Lower lobe of right lung (tissue), 2 donors: ENCODE measurements at places on chromosomes 4 and X. TPM values are rescaled to one million over a fixed set of nuclear protein-coding genes. Genes with fewer than 3 reads are reported as not detected.

The MAGEA11 gene
- total RNA-seq: not detected

The SMIM43 gene
- total RNA-seq: 0.18 TPM

The QDPR gene
- 38.5 TPM for total RNA-seq

The RENBP gene
- 57.0 TPM for total RNA-seq

The PLK4 gene
- total RNA-seq: 2.0 TPM

The CT45A10 gene
- total RNA-seq: not detected

DNA sequence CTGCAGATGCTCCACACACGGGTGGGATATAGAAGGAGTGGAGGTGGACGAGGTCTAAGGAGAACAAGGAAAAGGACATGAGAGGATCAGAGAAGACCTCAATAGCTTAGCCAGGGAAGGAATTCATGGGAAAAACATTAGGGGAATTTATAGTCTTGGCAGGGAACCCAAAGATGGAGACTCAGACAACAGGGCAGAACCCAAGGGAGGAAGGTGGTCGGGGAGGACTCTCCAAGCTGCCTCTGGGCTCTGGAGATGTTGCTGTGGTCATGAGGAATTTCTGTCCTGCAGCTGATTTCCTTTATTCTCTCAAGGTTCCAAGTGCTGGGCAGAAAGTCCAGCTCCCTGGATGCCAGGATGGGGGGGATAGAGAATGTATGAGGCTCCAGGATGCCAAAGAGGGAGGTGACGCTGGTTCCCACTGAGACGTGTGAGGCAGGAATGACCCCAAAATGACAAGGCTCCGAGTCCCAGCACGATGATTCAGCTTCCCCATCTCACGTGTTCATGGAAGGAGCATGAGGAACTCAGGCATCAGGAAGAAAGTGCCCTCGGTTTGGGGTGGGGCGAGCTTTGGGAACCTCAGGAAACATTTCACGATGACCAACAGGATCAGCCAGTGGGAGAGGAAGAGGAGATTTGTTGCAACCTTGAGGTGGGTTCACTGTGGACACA lies 57.0 kb upstream of the PPP2R3B start:
- DNase-seq: no peak
- no peak overlapping the region for H3K27ac ChIP-seq
- H3K36me3 ChIP-seq: no peaks in the 10 kb centered on the region
- H3K4me3 ChIP-seq: no peak overlapping the region
- H3K27me3 ChIP-seq: peaks cover 4% of the 10 kb centered on the region

GRCh38 chr4:6297266-6297815 lies 27.7 kb downstream of the WFS1 start:
- no peak overlapping the region for H3K4me3 ChIP-seq
- H3K36me3 ChIP-seq: peaks cover 88% of the 10 kb centered on the region

GRCh38 chr4:164572877-164573279 lies 181.1 kb upstream of the SMIM31 start:
- H3K27ac ChIP-seq: no peak overlapping the region
- DNase-seq: no peak
- H3K27me3 ChIP-seq: no peaks in the 10 kb centered on the region
- H3K36me3 ChIP-seq: no peaks in the 10 kb centered on the region
- H3K4me1 ChIP-seq: no peaks in the 10 kb centered on the region

DNA sequence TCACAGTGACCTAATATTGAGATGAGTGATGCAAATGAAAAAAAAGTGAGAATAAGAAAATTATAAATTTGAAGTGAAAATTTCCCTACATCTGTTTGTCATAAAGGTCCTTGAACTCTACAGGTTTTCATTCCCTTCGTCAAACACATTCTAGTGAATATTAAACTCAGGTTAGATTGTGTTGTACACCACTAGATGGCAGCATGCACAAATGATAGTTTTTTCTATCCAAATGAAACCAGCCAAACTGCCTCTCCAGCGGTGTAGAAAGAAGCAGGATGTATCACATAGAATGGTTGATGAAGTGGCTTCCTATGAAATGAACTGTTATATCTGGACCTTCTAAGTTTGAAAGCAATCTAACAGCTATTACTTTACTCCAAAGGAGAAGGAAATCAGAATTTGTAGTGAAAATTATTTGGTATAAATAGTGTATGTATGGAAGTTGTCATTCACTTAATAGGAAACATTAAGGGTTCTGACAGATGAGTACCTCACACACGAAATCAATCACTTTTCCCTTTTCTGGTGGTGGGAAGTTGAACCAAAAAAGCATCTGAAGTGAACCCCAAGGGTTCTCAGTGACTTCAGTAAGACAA lies 382.7 kb downstream of the UNC5C start:
- no peak overlapping the region for H3K4me3 ChIP-seq
- H3K27ac ChIP-seq: no peak overlapping the region
- no peaks in the 10 kb centered on the region for H3K27me3 ChIP-seq
- H3K4me1 ChIP-seq: no peaks in the 10 kb centered on the region
- no peaks in the 10 kb centered on the region for H3K36me3 ChIP-seq

DNA sequence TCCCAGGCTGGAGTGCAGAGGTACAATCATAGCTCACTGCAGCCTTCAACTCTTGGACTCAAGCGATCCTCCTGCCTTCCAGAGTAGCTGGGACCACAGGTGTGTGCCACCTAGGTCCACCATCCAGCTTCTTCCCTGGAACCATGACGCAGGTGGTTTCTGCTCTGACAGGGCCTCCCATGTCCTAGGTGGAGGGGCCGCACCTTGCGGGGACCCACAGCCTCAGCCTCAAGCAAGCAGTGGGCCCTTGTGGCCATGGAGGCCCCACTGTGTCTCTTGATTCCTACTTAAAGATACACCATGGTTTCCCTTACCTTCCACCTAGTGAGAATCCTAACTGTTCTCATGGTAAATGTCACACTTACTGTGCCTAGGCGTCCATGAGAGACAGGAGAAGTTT lies 6.9 kb upstream of the GPR78 start:
- H3K4me1 ChIP-seq: no peaks in the 10 kb centered on the region
- H3K27me3 ChIP-seq: peaks cover 3% of the 10 kb centered on the region
- H3K4me3 ChIP-seq: no peak overlapping the region
- no peak for DNase-seq

GRCh38 chrX:19728915-19729314 lies 158.5 kb downstream of the SH3KBP1 start:
- H3K27me3 ChIP-seq: no peaks in the 10 kb centered on the region
- no peak for DNase-seq
- no peak overlapping the region for H3K27ac ChIP-seq

DNA sequence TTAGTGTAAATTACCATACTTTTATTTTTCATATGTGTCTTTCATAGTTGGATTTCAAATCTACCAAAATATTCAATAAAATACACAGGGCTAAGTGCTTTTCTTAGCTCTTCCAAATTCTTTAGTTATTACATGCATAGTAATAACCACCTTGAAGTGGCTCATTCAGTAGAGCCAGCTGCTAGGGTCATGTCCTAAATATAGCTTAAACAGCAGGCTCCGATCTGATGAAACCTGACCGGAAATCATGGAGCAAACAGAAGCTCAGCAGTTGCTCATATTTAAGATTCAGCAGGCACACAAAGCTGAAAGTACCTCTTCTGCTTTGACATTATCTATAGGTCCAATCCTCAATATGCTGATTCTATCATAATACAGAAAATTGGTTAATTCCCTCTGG lies 1470.4 kb downstream of the ADGRL3 start:
- H3K27ac ChIP-seq: no peak overlapping the region
- H3K36me3 ChIP-seq: no peaks in the 10 kb centered on the region
- H3K4me1 ChIP-seq: no peaks in the 10 kb centered on the region
- H3K4me3 ChIP-seq: no peak overlapping the region

DNA sequence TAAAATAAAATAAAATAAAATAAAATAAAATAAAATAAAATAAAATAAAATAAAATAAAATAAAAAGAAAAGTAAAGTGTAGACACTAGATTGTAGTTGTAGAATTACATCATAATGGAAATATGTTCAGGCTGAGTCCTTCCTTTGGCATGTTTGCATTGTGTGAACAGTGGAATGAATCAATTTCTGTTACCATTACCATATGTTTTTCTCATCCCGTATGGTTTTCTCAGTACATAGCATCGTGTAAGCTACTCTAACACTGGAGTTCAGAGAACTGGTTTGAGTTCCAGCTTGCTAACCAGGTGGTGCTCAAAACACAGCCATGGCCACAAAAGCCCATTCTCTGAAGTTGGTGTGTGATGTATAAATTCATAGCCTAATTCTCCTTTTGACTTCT lies 45.9 kb downstream of the USP11 start:
- H3K4me3 ChIP-seq: no peak overlapping the region
- H3K27ac ChIP-seq: no peak overlapping the region
- no peaks in the 10 kb centered on the region for H3K4me1 ChIP-seq
- no peaks in the 10 kb centered on the region for H3K27me3 ChIP-seq
- DNase-seq: no peak

DNA sequence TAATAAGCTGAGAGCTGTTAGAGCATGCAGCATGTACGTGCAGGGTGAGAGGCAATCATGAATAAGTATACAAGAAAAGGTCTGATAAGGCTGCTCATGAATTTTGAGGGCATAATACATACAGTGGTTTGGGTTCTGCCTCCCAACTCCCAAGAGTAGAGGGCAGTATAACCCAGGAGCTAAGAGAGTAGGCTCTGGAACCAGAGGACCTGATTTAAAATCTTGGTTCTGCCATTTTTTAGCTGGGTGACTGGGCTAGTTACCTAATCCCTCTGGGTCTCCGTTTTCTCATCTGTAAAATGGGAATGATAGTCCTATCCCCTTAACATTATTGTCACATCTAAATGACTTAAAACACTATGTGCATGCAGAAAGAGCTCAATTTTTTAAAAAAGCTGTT lies 85.3 kb downstream of the LNX1 start:
- no peak for DNase-seq
- no peak overlapping the region for H3K27ac ChIP-seq
- H3K4me3 ChIP-seq: no peak overlapping the region
- no peaks in the 10 kb centered on the region for H3K27me3 ChIP-seq
- H3K4me1 ChIP-seq: no peaks in the 10 kb centered on the region

DNA sequence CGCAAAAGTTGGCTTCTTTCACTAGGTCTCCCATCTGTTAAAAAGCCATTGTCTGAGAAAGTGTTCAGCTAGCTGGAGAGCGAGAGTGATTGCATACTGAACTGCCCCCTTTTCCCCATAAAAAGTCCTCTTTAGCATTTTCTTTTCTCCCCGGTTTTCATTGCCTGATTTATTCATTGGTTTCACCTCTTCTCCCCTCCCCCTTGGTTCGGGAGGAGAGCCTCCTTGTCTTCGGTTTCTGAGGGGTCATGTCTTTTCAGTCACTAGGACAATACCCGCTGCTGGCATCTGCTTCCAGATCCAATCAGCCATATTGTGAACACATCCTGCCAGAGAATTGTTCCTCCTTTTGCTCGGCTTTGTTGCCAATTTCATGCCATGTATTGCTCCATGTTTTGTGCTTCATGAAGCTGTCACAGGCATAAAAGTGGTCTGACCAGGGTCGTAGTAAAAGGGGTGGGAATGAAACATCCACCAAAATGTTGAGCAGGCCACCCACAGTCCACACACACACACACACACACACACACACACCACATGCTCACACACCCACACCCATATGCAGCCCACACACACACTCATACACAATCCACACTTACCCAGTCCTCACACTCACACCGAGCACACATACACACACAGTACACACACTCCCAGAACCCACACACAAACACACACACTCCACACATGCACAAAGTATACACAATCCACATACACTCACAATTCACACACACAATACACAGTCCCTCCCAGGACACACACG lies 136.0 kb downstream of the NKX6-1 start:
- no peak for DNase-seq
- H3K4me1 ChIP-seq: no peaks in the 10 kb centered on the region
- H3K36me3 ChIP-seq: no peaks in the 10 kb centered on the region
- no peak overlapping the region for H3K4me3 ChIP-seq
- H3K27ac ChIP-seq: no peak overlapping the region

DNA sequence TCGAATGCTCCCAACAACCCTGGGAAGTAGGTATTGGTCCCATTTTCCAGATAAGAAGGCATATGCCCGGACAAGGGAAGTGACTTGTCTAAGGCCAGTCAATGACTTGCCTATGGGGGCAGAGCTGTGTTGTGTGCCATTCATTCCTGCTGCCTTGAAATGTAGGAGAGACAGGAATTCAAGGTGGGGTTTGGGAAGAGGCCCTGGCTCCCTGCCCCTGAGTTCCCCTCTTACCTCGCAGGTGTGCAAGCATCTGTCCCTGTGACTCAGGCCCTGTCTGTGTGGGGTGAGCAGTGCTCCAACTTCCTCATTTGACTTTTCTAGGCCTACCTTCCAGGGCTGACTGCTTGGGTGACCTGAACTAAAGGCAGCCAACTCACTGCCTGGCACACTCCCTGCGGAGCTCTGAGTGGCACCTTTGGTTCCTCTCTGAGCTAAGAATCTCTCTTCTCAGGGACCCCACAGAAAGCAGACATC lies 5.1 kb downstream of the EFNB1 start:
- no peaks in the 10 kb centered on the region for H3K27me3 ChIP-seq
- H3K27ac ChIP-seq: no peak overlapping the region
- DNase-seq: no peak
- no peak overlapping the region for H3K4me3 ChIP-seq
- H3K4me1 ChIP-seq: no peaks in the 10 kb centered on the region
- no peaks in the 10 kb centered on the region for H3K36me3 ChIP-seq

- H3K36me3 ChIP-seq: peaks cover 20% of the 10 kb centered on the region
- H3K4me3 ChIP-seq: no peak overlapping the region
- H3K27ac ChIP-seq: no peak overlapping the region
- no peaks in the 10 kb centered on the region for H3K27me3 ChIP-seq
- no peak for DNase-seq
- H3K4me1 ChIP-seq: peaks cover 14% of the 10 kb centered on the region
Observed at GRCh38 chrX:47644557-47645091, 5.7 kb downstream of the ELK1 start.

DNA sequence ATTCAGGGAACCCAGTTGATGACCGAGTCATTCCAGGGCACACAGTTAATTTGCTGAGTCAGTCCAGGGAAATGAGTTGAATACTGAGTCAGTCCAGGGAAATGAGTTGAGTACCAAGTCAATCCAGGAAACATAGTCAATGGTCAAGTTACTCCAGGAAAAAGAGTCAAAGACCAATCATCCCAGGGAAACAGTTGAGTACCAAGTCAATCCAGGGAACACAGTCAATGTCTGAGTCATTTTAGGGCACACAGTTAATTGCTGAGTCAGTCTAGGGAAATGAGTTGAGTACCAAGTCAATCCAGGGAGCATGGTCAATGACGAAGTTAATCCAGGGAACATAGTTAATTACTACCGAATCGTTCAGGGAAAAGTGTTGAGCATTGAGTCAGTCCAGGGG lies 754.4 kb downstream of the NLGN4X start:
- no peaks in the 10 kb centered on the region for H3K36me3 ChIP-seq
- no peak for DNase-seq
- no peak overlapping the region for H3K27ac ChIP-seq
- H3K4me3 ChIP-seq: no peak overlapping the region

- H3K4me1 ChIP-seq: peaks cover 21% of the 10 kb centered on the region
- H3K27ac ChIP-seq: no peak overlapping the region
- no peaks in the 10 kb centered on the region for H3K36me3 ChIP-seq
- no peak overlapping the region for H3K4me3 ChIP-seq
- no peaks in the 10 kb centered on the region for H3K27me3 ChIP-seq
- no peak for DNase-seq
Observed at GRCh38 chr4:76726176-76726575, 171.8 kb downstream of the SOWAHB start.
